ENCODE measurements at places on chromosomes 16 and 17. TPM values are rescaled to one million over a fixed set of nuclear protein-coding genes. Genes with fewer than 3 reads are reported as not detected.

IST1 gene
- 220 TPM for total RNA-seq

NPIPA8 gene
- total RNA-seq: 2.1 TPM

ATP6V0C gene
- total RNA-seq: 40.5 TPM

MEIOB gene
- total RNA-seq: 9.0 TPM

CD300A gene
- total RNA-seq: not detected

MILR1 gene
- total RNA-seq: 20.3 TPM

ENPP7 gene
- total RNA-seq: not detected

HBQ1 gene
- not detected for total RNA-seq

CNTD1 gene
- total RNA-seq: not detected

FOXC2 gene
- 0.60 TPM for total RNA-seq

KRTAP9-2 gene
- not detected for total RNA-seq

CXCL16 gene
- total RNA-seq: 7.3 TPM

ABCC12 gene
- not detected for total RNA-seq

HAP1 gene
- total RNA-seq: 0.06 TPM

FLII gene
- total RNA-seq: 128 TPM

CNTNAP1 gene
- total RNA-seq: 6.7 TPM

SLC12A3 gene
- not detected for total RNA-seq

KRT40 gene
- total RNA-seq: not detected

ZNF19 gene
- total RNA-seq: 3.3 TPM

LDHD gene
- 0.10 TPM for total RNA-seq

MSLN gene
- not detected for total RNA-seq

TP53TG3B gene
- total RNA-seq: not detected

NLRP1 gene
- total RNA-seq: 11.6 TPM

AIPL1 gene
- not detected for total RNA-seq

ARL4D gene
- total RNA-seq: 8.4 TPM

NOD2 gene
- total RNA-seq: not detected

GRB7 gene
- total RNA-seq: 0.41 TPM

CDRT4 gene
- not detected for total RNA-seq

TVP23A gene
- not detected for total RNA-seq

CDH15 gene
- not detected for total RNA-seq

DUS2 gene
- 23.6 TPM for total RNA-seq

SDR42E1 gene
- not detected for total RNA-seq

Data from H4 (cell line).